IMR-90 (cell line): ENCODE measurements at places on chromosomes 1 and 21.

- DNase-seq = no peak
These were observed 79.5 kb downstream of the NRIP1 start for GRCh38 chr21:14985306-14985705.

DNA sequence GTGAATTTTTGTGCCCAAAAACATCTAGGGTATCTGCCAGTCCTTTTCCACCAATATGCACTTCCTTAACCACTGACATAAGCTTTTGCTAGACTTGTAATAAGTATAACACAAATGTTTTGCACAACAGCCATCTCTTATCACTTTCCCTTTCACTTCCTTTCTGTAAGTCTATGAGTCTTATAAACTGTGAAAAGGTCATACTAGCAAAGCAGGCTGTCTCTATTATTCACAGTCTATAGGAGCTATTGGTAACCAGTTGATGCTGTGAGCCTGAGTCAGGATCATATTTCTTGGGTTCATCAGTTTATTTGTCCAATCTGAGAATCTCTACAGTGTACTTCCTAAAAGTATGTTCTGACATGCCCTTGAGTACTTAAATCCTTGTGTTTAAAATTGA is 172.6 kb downstream of the CHRM3 start:
- DNase-seq = no peak

DNA sequence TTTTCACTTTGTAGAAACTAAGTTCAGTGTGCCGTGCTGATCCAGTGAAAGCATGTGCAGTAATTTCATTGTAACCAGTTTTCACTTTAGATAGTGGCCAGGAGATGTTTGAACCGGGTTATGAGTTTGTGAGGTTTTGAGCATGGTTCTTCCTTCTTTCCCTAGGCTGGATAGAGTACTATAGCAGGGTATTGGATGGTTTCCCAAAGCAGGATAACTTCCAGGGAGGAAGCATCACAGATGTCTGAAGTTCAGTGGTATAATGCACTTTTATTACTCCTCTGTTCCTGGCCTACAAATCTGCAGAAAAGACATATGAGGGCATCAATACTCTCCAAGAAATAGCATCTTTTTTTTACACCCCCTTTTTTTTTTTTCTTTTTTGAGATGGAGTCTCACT is 823.1 kb downstream of the USP25 start:
- no peak for DNase-seq

DNA sequence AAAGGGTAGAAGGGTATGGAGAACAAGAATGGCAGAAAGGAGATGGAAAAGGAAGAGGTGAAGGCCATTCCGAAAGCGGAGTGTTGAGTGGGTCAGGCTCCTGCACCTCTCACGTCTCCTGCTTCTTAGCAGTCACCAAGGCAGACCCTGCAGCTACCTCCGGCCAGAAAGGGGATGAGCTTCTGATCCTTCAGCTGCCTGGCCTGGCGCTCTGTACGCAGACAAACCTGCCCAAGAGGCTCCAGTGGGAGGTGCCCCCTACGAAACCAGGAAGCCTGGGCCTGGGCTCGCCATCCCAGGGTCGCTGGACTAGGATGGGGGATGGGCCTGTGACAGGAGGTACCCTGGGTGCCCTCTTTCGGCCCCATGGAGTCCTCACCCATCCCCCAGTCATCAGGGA is 3.0 kb downstream of the GPR61 start:
- DNase-seq = no peak

DNA sequence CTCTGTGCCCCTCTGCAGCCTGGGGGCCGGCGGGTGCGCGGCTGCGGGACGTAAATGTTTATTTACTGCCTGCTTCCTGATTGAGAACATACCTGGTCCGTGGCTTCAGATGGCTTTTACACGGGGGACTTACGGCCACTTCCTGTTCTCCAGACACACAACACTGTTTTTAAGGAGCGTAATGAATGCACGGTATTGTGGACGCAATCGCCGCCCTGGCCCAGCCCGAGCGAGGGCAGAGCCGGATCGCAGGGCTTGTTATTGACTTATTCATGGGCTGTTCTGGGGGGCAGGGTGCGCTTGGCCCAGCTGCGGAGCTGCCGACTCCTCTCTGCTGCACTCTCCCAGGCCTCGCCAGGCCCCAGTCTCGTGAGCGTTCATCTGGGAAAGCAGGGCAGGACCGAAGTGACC is 52.8 kb upstream of the ACTRT2 start:
- no peak for DNase-seq

GRCh38 chr1:179809506-179810366 is 66.6 kb downstream of the FAM163A start:
- peak; percentile 78 for DNase-seq

DNA sequence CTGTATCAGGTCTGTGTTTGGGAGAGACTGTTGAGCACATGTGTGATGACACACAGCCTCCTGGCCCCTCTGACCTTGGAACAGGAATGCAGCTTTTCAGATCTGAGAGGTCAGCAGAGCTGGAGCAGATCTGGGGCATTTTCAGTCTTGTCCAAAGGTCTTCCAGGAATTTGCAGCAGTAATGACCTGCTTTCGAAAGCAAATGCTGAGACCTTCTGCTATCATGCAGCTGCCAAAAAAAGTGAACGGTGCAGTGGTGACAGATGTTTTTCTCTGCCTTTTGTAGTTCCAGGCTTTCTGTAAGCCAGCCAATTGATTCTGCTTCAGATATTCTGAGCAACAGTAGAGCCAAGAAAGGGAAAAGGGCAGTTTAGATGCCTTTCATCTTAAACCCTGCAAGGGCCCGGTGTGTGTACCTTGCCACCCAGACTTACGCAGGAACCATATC is 137.8 kb upstream of the COA6 start:
- DNase-seq = no peak

GRCh38 chr1:219427989-219428388 is 184.9 kb downstream of the ZC3H11B start:
- DNase-seq = peak; percentile 16

DNA sequence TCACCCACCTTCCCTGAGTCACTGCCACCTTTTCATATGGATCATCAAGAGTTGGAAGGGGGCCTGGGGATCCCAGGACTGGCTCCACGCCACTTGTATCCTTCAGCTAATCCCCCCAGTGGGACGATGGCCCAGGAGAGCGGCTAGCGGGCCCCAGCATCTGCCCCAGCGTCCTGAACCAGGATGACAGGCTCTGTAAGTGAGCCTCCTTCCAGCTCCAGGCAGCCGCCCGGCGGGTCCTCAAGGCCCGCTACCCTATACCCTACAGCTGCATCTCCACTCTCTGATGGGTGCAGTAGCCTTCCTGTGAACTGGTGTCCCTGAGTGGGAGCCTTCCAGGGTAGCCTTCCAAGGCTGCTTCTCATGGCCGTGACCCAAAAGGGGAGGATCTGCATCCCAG is 183.1 kb downstream of the ATG4C start:
- DNase-seq = no peak

DNA sequence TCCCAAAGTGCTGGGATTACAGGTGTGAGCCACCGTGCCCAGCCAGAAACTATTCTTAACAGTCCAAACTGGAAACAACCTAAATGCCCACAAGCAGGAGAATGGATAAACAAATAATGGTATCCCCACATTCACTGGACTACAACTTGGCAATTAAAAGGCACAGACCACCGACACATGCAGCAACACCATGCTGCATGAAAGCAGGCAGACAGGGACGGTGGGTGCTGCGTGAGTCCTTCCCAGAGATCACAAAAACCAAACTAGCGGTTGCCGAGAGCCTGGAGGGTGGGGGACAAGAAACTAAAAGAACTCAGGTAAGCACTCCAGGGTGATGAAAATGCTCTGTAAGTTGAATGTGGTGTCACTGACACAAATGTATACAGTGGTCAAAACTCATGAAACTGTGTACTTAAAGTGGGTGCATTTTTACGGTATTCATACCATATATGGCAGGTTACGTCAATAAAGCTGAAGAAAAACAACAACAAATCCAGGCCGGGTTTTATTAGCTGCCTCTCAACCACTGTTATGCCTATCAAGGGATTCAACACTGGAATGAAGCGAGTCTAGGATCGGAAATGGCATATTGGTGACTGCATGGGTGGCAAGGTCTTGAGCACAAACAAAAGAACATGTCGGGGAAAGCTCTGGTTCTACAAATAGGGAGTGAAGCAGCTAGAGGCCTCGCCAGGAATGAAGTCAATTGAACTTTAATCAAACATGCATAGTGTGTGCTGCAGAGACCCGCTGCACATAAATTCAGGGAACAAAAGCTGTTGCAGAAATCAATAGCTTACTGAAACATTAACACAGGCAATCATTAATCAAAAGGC is 52.4 kb downstream of the SLC45A1 start:
- DNase-seq = peak; percentile 33

DNA sequence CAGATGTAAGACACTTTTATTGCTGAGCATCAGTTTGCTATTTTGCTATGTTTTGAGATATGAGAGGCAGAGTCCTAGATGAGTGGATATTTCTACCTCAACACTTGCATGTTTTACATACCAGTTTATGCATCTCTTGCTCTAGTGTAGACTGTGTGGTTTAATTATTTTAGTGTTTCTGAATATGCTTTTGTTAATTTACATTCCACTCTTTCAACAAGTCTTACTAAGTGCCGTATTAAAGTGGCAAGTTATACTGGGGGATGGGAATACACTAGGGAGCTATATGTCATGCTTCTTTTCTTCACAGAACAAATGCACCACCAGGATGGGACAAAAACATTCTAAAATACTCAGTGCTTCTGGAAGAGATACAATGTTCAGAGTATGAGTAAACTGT is 507.7 kb upstream of the PRMT6 start:
- no peak for DNase-seq

DNA sequence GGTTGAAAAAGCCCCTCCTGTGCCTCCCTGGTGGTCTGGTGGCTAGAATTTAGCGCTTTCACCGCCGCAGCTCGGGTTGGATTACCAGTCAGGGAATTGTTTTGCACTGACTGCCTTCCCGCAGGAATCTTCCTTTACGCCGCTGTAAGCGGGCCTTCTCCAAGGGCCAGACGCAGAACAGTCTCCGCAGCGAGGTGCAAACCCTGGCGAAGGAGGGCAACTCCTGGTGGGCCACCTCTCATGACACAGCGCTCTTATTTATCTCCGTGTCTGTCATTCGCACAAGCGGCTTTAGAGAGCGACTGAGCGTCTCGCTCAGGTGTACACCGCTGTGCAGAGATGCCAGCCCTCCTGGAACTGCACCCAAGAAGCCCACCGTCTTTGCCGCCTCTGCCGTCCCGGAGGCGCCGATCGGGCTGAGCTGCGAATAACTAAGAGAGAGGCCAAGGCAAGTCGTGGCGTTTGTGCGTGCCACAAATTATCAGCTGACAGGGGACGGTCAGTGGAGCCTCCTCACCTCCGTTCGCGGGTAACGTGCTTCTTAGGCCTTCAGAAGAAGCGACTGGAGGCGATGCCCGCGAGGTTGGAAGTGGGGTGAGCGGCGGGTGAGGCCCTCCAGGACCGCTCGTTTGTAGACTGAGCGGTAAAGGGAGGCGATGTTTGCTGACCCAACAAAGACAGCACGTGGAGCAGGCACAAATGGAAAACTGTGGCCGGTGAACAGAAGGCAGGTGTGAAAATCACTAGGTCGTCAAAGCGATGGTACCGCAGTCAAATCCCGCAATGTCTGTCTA is 93.5 kb downstream of the PRKAB2 start:
- no peak for DNase-seq

DNA sequence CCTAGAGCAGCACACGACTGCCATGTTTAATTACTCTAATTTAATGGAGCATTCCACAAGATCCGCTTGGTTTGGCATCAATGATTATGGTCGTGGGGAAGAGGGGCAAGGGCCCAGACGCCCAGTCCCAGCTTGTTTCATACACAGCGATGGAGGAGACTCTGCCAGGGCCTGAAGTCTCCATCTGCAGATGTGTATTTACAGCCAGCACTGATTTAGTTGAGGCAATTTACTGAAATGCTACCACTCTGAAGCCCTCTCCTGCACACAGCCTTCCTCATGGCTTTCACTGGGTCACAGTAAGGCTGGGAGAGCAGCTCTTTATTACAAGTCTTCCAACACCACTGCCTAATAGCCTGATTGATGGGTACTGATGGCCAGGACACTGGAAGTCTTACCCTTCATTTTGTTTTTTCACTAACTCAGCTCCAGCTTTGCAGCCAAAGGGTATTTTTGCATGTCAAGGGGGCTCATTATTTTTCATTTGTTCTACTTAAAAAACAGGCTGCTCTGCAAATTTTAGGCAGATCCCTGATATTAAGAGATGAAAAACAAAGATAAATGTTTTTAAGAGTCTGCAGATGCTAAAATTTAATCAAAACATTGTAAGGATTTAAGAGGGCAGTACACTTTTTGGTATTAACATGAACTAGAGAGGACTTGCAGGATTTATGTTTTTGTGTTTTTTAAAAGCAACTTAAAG is 236.3 kb downstream of the SIPA1L2 start:
- DNase-seq = no peak

DNA sequence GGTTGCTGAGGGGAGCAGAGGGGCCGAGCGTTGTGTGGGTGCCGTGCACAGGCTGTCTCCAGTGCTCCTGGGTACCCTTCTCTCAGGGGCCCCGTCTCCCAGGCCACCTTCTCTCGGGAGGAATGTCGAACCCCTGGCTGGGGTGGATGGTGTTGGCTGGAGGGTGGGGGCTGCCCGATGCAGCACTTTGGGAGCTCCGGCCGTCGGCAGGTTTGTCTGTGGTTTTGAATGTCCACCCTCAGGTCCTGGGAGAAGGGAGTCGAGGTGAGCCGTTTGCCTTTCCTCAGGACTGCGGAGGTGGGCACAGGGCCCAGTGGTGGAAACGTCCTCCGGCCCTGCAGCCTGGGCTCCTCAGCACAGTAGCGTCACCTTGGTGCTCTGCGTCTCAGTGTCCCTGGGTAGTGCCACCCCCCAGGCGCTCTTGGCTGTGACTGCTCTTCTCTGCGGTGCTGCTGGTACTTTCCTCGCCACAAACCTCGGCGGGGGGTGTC is 14.5 kb downstream of the SLX9 start:
- DNase-seq = no peak

- DNase-seq = no peak
These were observed 26.3 kb downstream of the KCNN3 start for GRCh38 chr1:154843636-154844296.

GRCh38 chr1:83829106-83829505 is 169.8 kb downstream of the TTLL7 start:
- DNase-seq = no peak

- no peak for DNase-seq
These were observed 182.5 kb downstream of the HUNK start for GRCh38 chr21:32055305-32055704.

DNA sequence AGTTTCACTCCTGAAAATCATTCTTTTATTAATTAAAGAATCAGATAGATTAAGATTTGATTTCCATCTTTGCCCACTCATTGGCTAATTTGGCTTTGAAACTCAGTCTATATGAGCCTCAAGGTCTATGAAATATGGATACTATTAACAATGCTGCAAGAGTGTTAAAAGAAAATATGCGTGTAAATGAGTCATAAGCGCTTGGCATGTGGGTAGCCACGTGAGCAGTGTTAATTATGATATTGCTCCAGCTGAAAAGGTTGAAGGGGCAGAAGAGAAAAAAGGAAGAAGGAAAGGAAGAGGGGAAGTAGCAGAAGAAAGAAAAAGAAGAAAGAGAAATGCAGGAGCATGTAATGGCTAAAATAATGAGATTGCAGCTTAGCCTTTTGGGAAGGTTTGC is 151.4 kb downstream of the CHRM3 start:
- no peak for DNase-seq

- DNase-seq = peak; percentile 35
These were observed 133.2 kb downstream of the KCNJ6 start for GRCh38 chr21:37783016-37783415.

GRCh38 chr1:164660412-164660772 is 101.4 kb downstream of the PBX1 start:
- peak; percentile 67 for DNase-seq
